ENCODE measurements at places on chromosomes 7 and 10.

DNA sequence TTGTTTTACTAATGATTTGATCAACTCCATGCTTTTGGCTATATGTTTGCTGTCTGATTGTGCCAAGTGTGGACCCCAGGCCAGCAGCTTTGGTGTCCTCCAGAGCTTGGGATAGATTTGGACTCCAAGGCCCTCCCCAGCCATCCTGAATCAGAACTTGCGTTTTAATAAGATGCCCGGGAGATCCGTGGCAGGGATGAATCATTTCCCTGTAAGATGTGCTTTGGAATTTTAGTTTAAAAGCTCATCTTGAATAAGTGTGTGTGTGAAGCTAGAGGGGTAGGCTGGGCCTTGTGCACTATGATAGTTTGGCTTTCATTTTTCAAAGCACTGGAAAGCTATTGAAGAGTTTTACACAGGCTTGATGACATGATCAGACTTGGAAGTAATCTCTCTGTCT, 66.2 kb upstream of the SDK1 start:
- DNase-seq = no peak

- DNase-seq = no peak
These were observed 126.8 kb upstream of the FAM20C start for GRCh38 chr7:65554-65953.

GRCh38 chr7:48183370-48183743, 12.1 kb downstream of the ABCA13 start:
- no peak for DNase-seq

DNA sequence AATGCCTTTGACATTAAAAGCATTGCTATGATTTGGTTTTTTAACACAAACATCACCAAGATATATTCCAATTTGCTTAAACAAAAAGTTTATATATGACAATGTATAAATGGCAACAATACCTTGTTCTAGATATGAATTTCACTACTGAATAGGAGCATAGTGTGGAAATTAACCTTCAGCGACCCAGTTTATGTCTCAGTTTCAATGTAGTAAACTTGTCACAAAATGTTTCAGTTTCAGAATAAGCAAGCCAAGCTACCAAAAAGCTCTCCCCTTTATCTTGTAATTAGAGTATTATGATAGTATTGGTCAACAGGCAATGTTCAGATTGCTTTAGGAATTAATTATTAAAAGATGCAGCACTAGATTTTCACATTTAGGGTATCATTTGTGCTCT, 99.6 kb upstream of the PCDH15 start:
- no peak for DNase-seq

DNA sequence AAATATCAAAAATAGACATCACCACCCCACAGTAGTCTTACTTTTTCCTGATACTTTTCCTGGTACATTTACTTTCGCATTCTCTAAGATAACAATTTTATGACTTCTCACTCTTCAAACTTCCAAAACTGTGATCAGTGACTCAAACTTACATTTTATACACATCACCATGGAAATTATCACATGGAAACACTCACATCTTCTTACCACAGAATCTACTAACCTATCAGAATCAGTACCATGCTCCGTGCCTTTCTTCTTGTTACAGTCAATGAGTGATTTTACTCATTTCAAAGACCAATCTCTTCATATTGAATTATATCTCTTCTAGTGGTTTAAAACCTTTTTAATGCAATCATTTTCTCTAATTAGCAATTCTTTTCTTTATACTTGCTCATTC, 120.3 kb downstream of the PTEN start:
- DNase-seq = no peak

All from stimulated activated CD4-positive, alpha-beta T cell treated with anti-CD3 and anti-CD28 coated beads, Interleukin-15, amount 100 ng/mL, for 24 hours (primary cell).